ENCODE measurements at places on chromosomes 16 and 17.

DNA sequence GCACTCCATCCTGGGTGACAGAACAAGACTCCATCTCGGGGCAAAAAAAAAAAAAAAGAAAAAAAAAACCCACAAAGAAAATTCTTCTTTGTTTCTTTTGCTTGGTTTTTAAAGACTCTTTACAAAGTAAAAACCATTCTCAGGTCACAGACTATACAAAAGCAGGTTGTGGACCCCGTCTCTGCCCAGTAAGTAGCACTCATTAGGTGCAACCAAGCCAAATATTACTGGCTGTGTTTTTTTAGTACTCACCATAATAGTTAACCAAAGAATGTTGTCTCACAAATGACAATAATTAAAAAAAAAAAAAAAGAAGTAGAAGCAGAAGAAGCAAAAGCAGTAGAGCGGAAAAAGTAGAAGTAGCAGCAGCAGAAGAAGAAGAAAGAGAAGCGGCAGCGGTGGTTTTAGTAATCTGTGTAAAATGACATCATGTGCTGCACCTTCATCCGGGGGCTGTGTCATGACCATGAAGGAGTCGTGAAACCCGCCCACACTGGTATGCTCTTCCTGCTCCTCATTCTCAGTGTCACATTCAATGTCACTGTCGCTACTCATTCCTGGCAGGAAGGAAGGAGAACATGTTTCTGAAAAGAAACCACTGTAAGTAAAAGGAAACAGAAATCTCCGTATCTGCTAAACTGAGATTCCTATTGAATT is 105.4 kb downstream of the TRIM37 start:
- DNase-seq = peak; percentile 69

DNA sequence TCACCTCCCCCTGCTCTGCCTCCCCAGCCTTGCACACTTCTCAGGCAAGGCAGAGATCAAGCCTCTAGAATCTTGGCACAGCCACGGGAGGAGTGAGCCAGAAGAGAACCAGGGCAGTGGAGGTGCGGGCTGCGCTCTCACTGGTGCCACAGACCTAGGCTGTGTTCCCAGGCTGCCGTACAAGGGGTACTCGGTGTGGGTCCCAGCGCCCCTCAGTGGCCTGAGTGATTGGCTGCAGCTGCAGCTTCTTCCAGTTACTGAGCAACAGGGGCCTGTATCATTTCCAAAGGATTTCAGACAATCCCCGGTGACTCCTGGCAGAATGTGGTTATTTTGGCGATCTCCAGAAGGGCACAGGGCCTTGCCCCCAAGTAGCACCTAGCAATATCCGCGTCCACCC is 1852.1 kb downstream of the TP53TG3F start:
- DNase-seq = no peak

GRCh38 chr17:48995304-48995973 is 1.7 kb upstream of the IGF2BP1 start:
- DNase-seq = no peak

DNA sequence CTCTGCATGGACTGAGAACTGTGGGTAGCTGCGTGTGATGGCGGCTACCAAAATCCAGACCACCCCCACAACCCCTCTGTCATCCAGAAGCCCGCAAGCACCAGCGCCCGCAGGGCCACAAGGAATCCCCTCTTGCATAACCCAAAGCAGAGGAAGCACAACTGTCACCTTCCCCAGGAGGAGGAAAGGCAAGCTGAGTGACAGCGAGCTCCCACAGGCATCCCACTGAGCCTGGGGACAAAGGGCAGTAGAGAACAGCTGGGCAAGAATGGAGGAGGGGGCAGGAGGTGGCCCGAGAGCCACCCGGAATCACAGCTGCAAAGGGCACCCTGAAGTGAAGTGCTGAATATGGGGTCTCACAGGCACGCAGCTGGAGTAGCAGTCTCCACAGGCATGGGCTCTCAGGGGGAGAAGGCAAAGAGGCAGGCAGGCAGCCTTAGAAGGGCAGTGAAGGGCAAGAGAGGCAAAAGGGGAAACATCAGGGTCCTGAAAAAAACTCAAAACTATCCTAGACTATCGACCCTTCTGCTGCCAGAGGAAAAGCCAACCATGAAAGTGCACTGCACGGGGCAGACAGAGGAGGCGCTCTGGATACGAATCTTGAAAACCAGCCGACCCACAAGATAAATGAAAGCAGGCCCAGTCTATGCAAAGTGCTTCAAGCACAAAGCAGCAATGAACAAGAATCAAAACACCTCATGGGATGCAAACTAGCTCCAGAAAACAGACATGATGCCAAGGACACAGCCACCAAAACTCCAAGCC is 17.1 kb downstream of the USP36 start:
- DNase-seq = no peak

DNA sequence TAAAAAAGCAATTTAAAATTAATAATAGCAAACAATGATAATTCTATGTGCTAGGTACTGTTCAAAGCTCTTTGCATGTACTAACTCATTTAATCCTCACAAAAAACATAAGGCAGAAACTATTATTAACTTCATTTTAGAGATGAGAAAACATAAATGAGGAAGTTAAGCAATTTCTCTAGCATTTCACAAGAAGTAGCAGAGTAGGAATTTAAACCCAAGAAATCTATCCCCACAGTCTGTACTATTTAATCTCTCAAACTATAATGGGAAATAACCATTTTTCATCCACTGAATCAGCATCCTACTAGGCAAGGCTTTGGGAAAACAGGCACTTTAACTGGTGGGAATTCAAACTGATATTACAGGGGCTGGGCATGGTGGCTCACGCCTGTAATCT is 42.2 kb upstream of the INTS2 start:
- DNase-seq = no peak

GRCh38 chr16:17459903-17460521 is 10.7 kb downstream of the XYLT1 start:
- DNase-seq = no peak

Data from activated CD8-positive, alpha-beta memory T cell treated with anti-CD3 and anti-CD28 coated beads, Interleukin-2, amount 50 U/mL, for 4 hours (primary cell).